ENCODE measurements at places on chromosomes 7 and 10.

DNA sequence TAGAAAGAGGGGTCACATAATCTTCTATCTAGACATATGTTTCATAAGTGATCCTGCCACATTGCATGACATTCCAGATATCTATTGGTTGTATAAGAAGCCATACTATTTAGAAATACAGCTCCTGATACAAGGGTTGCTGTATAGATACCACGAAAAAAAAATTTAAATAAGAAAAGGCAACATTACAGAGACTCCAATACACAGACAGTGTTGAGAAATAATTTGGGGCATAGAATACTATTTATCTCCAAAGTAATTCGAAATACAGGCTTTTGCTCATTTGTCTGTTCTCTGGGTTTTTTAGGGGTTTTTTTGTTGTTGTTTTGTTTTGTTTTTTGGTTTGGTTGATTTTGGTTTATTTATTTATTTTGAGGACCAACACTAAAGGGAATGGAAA lies 2.6 kb downstream of the IFIT2 start:
- DNase-seq = no peak

DNA sequence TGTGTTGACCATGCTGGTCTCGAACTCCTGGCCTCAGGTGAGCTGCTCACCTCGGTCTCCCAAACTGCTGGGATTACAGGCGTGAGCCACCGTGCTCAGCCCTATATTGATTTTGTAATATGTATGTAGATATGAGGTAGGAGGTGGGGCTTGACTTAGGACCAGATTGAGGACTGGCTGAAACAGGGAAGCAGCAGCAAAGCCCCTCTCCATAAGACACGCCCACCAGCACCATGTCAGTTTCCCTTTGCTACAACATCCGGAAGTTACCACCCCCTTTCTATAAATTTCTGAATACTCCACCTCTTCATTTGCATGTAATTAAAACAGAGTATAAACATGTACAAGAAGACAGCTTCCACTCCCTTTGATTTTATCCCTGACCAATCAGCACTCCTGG lies 47.9 kb upstream of the MYL10 start:
- no peak for DNase-seq

- DNase-seq = no peak
Measured at GRCh38 chr7:111164442-111164841, 73.5 kb downstream of the LRRN3 start.

DNA sequence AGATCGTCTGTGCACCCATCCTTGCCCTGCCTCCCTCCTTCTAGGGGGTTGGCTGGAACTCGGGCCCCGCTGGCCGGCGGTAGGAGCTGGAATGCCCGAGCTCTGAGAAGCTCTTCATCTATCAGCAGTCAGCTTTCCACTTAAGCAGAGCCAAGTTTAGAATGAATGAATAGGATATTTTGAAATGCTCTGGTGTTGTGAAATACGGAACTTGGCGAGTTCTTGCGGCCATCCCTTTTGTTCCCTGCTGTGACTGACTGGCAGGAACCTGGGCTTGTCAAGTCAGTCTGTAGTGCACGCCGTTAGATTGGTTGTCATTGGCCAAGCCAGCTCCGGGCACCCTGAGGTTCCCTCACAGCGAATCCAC lies 33.3 kb downstream of the FOXK1 start:
- no peak for DNase-seq

DNA sequence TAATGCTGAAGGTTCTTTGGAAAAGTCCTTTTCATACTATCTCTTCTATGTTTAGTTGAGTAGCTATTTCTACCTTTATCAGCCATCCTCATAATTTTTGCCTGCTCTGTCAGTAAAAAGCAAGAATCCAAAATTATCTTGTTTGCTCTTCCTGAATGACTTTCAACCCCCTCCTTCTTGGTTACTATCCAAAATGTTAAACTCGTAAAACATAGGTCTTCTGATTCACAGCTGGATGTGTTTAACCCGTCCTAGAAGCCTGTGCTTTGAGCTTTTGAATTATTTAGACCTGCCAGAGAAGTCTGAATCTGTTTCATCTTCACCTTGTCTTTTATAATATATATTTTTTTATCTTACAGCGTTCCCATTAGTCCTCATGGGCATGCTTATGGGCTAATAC lies 136.4 kb upstream of the MDFIC start:
- no peak for DNase-seq

DNA sequence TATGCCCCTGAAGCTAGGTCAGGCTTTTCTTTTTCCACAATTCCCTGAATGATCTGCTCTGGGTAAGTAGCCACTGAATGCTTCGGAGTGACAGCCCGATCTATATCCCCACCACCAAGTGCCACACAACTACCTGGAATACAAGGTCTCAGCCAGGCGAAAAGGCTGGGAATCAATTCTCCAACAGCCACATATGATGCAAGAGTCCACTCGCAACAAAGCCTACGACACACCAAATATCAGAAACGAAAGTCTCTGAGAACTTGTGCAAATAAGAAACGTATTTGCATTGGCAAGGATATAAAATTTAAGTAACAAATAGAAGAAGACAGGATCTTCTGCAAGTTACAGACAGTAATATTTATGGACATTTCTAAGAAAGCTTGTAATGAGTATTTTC lies 5.7 kb downstream of the HIPK2 start:
- no peak for DNase-seq

- DNase-seq = peak; percentile 44
Measured at GRCh38 chr7:20114468-20114867, 102.7 kb downstream of the MACC1 start.

GRCh38 chr10:62004042-62004441 lies 102.5 kb downstream of the ARID5B start:
- no peak for DNase-seq

DNA sequence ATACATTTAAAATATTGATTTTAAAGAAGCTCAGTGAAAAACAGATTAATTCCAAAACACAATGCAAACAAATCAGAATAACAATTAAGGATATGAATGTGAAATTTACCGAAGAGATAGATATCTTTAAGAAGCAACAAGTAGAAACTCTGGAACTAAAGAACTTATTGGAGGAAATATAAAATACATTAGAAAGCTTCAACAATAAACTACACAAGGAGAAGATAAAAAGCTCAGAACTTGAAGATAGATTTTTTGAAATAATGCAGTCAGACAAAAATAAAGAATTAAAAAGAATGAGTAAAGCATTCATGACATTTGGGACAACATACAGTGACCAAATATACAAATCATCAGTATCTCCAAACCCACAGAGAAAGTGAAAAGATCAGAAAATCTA lies 43.2 kb downstream of the HIBADH start:
- DNase-seq = no peak

DNA sequence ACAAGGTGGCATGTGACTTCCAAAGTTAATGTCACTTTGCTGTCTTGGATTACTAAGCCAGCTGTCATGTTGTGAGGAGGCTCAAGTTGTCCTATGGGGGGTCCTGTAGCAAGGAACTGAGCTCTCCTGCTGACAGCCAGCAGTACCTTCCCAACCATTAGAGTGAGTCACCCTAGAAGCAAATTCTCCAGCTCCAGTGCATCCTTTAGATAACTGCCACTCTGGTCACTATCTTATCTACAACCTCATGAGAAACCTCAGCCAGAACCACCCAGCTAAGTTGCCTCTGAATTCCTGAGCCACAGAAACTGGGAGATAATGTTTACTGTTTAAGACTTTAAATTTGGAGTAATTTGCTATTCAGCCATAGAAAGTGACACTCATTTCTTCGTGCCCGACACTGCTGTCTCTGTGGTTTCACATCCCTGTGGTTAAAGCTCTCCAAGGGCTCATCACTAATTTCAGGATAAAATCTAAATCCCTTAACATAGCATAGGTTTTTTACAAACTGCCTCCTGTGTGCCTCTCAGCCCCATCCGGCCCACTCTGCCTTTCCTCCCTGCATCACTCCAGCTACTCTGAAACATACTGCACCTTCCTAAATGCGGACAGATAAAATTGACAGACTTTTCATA lies 83.5 kb downstream of the PRR15 start:
- DNase-seq = no peak

Measured in GM06990 (cell line).